ENCODE measurements at places on chromosomes 7 and 10.

- DNase-seq: no peak
Measured at GRCh38 chr7:45689797-45690761, 115.9 kb downstream of the ADCY1 start.

- no peak for DNase-seq
Measured at GRCh38 chr7:24492576-24492975, 80.7 kb upstream of the PALS2 start.

- no peak for DNase-seq
Measured at GRCh38 chr10:15453457-15453856, 82.4 kb upstream of the FAM171A1 start.

- no peak for DNase-seq
Measured at GRCh38 chr10:117788911-117789310, 246.4 kb downstream of the EMX2 start.

GRCh38 chr7:126185959-126186580 lies 1066.7 kb downstream of the GRM8 start:
- no peak for DNase-seq

DNA sequence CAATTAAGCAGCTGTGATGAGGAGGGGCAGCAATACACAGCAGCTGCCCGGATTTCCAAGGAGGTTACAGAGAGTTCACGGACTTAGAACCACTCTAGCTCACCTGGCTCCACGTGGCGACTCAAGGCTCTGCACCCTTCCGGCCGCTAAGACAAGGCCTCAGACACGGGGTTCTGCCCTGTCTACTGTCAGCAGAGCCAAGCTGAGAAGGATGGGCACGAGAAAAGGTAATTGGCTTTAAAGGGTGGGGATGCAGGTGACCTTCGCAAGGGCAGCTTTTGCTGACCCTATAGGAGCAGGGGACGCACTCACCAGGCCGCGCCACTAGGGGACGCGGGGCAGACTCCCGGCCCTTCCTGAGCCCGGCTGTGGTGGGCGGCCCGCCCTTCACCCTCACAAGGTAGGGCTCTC lies 152.4 kb downstream of the KIF20B start:
- no peak for DNase-seq

DNA sequence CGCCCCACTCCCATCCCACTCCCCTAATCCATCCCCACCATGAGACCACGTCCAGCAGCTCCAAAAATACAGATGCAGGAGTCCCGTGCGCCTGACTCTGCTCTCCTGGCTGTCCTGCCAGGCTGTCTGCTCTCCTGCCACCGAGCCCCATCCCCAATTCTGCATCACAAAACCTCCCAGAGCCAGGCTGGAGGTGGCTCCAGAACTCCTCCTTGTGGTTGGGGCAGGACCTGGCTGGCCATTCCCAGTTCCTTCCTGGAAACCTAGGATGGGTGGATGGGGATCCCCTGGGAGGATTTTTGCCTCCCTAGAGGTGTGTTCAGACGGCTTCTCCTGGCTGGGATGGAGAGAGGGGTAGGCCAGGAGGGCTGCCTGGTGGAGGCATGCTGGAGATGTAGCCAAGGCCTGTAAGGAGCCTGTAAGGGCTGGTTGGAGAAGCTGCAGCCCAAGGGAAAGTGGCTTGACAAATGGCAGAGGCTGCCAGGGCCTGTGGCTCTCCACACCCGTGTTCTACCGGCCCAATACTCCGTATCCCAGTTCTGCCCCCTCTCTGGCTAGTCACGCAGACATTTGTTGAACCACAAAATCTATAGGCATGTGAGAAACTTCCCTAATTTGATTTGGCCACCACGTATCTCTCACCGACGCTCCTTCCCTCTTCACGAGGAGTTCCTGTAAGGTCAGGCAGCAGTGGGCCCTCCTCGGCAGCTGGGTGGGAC lies 99.3 kb downstream of the ARHGAP22 start:
- no peak for DNase-seq

DNA sequence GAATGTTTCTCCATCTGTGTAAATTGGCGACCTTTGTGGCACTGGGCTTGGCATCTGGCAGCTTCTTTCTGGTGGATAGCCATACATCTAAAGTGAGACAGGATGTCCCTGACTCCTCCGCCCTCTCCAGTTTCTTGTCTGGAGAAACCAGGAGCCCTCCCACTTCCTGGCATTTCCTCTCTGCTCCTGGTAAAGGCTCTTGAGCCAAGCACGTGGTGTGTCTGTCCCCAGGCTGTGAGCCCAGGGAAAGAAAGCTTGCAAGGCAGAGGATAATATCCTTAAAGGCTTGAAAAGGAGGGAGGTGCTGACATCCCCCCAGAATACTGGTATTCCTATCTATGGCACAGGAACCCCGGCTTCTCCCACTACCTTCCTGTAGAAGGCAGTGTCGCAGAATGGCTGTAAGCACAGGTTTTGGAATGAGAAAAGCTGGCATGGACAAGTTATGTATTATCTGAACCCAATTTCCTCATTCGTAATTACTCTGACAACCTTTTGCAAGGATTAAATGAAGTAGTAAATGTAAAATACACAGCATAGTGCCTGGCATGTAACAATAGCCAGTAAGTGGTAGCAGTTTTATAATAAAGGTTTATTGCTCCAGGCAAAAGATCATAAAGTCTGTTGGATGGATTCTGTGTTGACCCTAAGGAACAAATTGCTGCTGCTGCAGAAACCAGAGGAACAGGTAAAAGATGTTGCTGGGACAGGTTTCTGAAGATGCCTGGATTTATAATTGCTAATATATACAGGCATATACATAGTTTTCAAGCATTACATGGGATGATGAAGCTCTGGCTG lies 11.8 kb upstream of the ACSL5 start:
- DNase-seq: no peak

DNA sequence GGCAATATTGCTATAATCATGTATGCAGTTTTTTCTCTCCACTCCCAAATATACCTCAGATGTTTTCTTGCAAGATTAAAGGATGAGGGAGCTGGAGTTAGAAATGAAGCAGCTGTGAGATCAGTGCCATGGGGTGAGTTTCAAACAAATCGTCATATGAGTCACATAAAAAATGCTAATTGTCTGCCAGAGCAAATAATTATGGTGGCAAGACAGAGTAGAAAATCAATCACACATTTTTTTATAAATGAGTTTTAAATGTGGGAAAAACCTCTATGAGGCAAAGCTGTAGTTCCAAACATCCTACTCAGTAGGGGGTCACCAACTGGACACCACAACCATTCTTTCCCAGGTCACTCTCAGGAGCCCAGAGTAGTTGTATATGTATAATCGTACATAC lies 55.3 kb downstream of the CH25H start:
- DNase-seq: no peak

DNA sequence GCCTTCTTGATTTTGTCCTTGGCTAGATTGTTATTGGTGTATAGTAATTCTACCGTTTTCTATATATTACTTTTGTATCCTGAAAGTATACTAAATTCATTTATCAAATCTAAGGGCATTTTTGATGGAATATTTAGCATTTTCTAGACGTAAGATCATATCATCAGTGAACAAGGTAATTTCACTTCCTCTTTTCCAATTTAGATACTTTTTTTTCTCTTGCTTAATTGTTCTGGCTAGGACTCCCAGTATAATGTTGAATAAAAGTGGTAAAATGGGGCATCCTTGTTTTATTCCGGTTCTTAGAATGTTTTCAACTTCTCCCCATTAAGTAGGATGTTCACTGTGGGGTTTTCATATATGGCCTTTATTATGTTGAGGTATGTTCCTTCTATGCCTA lies 260.7 kb downstream of the POLR1F start:
- DNase-seq: no peak

GRCh38 chr7:144728551-144728950 lies 107.3 kb downstream of the TPK1 start:
- no peak for DNase-seq

GRCh38 chr7:131544449-131545301 lies 11.8 kb downstream of the PODXL start:
- no peak for DNase-seq

DNA sequence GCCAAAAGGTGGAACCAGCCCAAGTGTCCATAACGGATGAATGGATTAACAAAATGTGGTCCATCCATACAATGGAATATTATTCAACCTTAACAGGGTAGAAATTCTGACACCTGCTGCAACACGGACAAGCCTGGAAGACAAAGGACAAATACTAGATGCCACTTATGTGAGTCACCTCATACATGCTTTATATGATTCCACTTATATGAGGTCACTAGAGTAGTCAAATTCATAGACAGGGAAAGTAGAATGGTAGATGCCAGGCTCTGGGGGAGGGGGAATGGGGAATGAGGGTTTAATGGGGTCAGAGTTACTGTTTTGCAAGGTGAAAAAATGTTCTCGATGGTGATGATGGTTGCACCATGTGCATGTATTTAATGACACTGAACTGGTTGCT lies 34.0 kb upstream of the CYTH3 start:
- no peak for DNase-seq
